ENCODE measurements at places on chromosomes 3 and 15.
A peak's percentile ranks its signal among the peaks of the same experiment; 100 is the strongest.

DNA sequence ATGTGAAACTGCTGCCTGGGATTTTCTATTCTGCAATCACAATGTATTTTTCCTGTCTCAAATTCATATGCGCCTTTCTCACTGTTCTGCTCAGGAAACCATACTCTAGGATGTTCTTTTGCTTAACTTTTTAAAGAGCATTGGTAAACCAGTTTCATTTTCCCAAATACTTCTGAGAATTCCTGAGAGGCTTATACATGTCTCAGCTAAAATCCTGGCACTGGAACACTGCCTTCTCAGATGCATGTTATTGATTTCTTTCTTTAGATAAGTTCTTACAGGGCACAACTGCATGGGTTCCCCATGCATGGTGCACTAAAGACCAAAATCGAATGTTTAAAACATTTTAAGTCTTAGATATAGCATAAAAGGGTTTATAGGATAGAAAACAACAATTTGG lies 178.3 kb upstream of the PLSCR5 start:
- no peak for DNase-seq

GRCh38 chr15:31977812-31978661 lies 52.3 kb upstream of the CHRNA7 start:
- peak; percentile 67 for DNase-seq

DNA sequence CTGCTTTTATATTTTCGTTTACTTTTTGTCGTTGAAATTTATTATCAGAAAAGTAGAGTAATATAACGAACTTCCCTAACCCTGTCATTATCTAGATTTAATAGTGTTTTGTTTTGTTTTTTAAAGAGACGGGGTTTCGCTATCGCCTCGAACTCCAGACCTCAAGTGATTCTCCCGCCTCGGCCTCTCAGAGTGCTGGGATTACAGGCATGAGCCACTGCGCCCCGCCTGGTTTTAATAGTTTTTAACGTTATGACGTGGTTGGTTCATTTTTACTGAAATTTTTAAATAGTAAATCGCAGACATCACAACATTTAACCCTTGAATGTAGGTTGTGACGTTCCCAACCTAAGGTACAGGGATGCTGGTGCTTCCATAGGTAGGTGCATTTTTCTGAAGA lies 1.0 kb downstream of the NGRN start:
- DNase-seq, result peak; percentile 31

GRCh38 chr3:177460047-177460446 lies 262.8 kb upstream of the TBL1XR1 start:
- no peak for DNase-seq

DNA sequence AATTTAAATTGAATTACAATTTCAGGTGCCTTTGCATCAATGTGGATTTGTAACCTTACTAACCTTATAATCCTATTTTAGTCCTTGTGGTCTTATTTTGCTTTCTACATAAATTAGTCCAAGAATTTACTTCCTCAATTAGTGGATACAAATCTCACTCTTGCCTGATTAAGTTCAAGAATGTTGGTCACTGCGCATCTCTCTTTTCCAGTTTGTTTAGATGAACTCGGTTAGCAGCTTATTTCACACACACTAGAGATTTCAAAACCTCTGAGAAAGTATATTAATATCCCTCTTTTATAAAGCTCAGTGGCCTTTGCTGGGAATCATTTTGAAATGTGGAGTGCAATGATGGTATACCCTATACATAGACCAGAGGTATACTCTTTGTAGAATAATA lies 243.4 kb downstream of the DTWD1 start:
- no peak for DNase-seq

- no peak for DNase-seq
Measured at GRCh38 chr3:55078876-55079275, 151.0 kb upstream of the LRTM1 start.
